Sigmoid colon (tissue), 7 donors: ENCODE measurements at places on chromosomes 1 and 21. TPM values are rescaled to one million over a fixed set of nuclear protein-coding genes. Genes with fewer than 3 reads are reported as not detected.

- no peaks in the 10 kb centered on the region for H3K27me3 ChIP-seq
- H3K27ac ChIP-seq = no peak overlapping the region
- no peak for DNase-seq
- H3K4me3 ChIP-seq = no peak overlapping the region
- H3K36me3 ChIP-seq = no peaks in the 10 kb centered on the region
These were observed 659.3 kb downstream of the USP25 start for GRCh38 chr21:16388911-16389560.

- H3K27me3 ChIP-seq = no peaks in the 10 kb centered on the region
- peaks cover 61% of the 10 kb centered on the region for H3K4me1 ChIP-seq
- H3K27ac ChIP-seq = peak overlapping the region; percentile 67
- peak; percentile 90 for DNase-seq
- H3K36me3 ChIP-seq = no peaks in the 10 kb centered on the region
- no peak overlapping the region for H3K4me3 ChIP-seq
These were observed 20.9 kb downstream of the SLC1A7 start for GRCh38 chr1:53121319-53122172.

The FAM163A gene
- 1.1 TPM for polyA plus RNA-seq

The RNF223 gene
- 0.60 TPM for polyA plus RNA-seq

DNA sequence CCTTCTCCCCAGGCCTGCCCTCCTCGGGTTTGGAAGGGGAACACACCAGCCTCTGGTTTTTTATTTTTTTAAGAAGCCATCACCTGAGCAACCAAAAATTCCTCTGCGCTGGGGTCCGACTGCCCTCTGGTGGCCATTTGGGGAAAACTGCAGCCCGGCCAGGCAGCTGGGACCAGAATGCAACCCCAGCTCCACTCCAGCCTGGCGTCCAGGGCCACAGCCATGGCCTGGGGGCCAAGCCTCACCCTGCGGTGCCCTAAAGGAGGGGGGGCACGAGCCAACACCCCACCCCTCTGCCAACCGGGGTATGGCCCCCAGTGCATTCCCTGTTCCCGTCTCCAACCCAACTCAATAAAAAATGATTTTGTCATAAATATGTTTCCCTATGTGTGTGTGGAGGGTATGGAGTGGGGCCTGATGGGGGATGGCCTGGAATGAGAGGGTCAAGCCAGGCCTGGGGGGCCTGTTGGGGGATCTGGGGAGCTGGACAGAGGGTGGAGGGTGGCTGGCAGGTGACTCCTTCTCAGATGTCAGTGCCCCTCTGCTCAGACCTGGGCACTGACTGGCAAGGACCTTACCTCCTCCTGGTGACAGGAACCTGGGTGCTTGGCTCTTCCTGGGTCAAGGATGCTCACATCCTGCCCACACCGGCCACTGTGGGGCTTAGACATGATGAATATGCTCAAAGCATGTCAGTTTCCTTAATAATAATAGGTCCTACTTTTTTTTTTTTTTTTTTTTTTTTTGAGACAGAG lies 3.2 kb downstream of the GPR3 start:
- no peak overlapping the region for H3K4me3 ChIP-seq
- no peaks in the 10 kb centered on the region for H3K36me3 ChIP-seq
- no peaks in the 10 kb centered on the region for H3K27me3 ChIP-seq
- H3K4me1 ChIP-seq = peaks cover 27% of the 10 kb centered on the region
- peak; percentile 87 for DNase-seq

DNA sequence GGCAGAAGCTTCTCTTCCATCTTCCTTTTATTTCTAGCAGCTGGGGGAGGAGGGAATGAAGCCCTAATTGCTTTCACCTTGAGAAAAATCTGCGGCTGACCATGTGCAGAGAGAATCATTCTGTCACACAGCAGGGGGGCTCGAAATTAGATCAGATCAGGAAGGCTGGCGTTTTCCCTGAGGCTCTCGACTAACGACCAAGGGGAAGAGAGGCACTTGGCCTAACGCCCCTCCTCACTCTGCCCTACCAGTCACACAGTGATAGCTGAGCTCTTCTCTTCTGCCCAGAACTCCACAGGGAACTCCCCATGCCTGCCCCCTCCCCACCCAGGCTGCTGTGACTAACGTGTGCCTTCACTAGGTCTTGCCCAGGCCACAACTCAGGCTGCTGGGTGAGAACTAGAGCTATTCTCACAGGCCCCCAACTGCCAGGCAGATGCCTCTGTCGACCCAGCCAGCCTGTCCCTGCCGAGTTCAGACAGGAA lies 26.5 kb upstream of the KHDRBS1 start:
- no peaks in the 10 kb centered on the region for H3K27me3 ChIP-seq
- H3K36me3 ChIP-seq = no peaks in the 10 kb centered on the region
- no peak overlapping the region for H3K27ac ChIP-seq
- DNase-seq = no peak
- no peak overlapping the region for H3K4me3 ChIP-seq
- H3K4me1 ChIP-seq = peaks cover 10% of the 10 kb centered on the region

DNA sequence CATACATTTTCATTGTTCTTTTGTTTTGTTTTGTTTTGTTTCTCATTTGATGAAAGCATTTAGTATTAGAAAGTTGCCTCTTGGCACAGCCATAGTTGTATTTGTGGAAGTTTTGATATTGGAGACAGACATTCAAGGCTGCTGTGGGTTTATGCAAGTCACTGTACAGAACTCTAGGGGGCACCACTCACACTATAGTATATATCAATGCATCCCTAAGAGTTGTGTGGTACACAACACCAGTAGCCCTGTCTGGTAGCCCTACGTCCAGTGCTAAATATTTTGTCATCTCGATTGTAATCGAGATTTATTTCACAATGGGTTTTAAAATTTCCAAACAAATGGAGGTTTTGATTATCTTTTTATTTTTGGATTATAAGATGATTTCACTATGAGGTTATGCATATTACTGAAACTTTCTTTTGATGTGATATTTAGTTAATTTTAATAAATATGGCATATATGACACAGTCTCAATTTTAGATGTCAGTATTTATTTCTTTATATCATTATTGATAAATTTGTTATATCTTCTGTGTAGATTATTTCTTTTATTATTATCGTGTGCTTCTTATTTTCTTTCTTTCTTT lies 112.2 kb downstream of the NR5A2 start:
- H3K36me3 ChIP-seq = no peaks in the 10 kb centered on the region
- DNase-seq = no peak
- H3K27ac ChIP-seq = no peak overlapping the region
- no peak overlapping the region for H3K4me3 ChIP-seq
- H3K27me3 ChIP-seq = no peaks in the 10 kb centered on the region

The NUF2 gene
- polyA plus RNA-seq = 4.6 TPM

DNA sequence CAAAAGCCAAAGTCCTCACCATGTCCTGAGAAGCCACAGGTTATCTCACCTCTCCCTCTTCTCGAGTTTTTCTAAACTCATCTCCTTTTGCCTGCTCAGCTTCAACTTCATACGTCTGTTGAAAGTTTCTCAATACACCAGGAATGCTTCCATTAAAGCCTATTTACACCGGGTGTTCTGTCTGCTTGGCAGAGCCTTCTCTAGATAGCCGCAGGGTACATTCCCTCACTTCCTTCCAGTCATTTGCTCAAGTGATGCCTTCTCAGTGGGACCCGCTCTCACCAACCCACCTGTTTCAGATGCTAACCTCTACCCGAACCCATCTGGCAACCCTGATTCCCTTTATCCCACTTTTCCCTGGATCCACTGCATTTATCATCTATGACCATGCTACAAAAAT lies 257.0 kb upstream of the ADGRL2 start:
- no peaks in the 10 kb centered on the region for H3K36me3 ChIP-seq
- no peak for DNase-seq
- no peaks in the 10 kb centered on the region for H3K27me3 ChIP-seq
- H3K27ac ChIP-seq = no peak overlapping the region

The CHD1L gene
- polyA plus RNA-seq = 18.3 TPM

The CASQ1 gene
- polyA plus RNA-seq = 0.60 TPM

The CDK11A gene
- polyA plus RNA-seq = 19.8 TPM

GRCh38 chr1:192592981-192593708 lies 17.6 kb downstream of the RGS1 start:
- peak overlapping the region; percentile 80 for H3K27ac ChIP-seq
- H3K27me3 ChIP-seq = no peaks in the 10 kb centered on the region
- H3K36me3 ChIP-seq = no peaks in the 10 kb centered on the region
- no peak overlapping the region for H3K4me3 ChIP-seq
- DNase-seq = no peak

DNA sequence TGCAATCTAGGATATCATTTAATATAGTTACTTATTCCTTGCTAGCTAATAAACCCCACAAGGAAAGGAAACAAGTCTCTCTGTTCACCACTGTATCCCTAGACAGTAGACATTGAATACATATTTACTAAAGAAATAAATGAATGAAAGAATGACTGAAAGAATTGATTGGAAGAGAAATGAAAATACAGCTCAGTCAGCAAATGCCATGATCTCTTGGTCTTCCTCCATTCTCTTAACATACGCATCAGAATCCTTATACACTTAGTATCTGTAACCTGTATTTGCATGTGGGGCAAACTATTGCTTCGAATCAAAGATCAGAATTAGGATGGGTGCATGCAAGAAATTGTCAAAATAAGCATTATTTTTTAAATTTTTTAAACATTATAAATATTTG lies 500.8 kb upstream of the ADGRL2 start:
- no peak overlapping the region for H3K4me3 ChIP-seq
- no peak for DNase-seq

DNA sequence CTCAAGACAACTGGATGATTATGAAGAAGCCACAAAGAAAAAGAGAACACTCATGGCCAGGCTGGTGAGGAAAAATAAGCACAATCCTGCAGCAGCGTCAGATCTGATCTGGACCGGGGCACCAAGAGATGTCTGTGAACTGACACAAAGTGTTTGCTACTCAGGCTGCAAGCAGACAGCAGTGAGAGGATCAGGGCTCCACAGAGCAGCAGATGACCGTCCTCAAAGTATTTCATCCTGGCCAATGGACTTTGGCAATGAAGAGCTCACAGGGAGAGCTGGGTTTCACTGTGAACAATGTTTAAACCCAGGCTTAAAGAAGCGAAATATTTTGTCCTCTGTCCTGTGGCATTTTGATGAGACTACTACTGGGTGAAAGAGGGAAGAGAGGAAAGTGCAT lies 299.2 kb downstream of the GPATCH2 start:
- H3K4me3 ChIP-seq = no peak overlapping the region
- DNase-seq = no peak
- no peaks in the 10 kb centered on the region for H3K36me3 ChIP-seq
- H3K27me3 ChIP-seq = no peaks in the 10 kb centered on the region
- H3K4me1 ChIP-seq = peaks cover 16% of the 10 kb centered on the region

GRCh38 chr1:85124091-85124490 lies 75.8 kb upstream of the MCOLN3 start:
- H3K4me3 ChIP-seq = no peak overlapping the region
- no peak for DNase-seq
- H3K27ac ChIP-seq = no peak overlapping the region

DNA sequence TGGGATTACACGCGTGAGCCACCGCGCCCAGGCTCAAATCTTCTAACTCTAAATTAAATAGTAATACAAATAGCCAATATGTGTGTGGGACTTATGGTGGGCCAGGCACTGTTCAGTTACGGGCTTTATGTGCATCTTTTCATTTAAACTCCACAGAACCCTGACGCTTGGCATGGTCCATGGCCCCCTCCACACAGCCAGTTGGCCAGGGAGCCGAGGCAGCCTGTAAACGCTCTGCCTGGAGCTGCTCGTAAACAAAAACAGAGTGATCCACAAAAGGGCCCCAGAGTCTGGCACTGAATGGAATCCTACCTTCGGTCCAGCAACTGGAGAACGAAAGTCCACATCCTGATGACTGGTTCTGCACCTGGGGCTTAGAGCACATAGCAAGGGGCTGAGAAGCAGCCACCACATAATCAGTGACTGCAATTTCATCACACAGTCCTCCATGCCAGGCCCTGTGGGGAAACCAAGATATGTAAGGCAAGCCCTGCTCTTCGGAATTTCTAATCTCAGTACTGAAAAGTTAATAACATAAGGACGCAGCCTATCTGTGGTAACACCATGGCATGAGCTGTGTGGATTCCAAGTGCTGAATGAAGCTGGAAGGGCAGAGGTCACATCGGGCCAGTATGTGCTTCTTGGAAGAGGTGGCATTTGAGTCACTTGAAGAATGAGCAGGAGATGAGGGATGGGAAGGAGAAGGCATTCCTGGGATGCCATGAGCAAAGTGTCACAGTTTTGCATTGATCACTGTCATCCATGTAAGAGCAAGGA lies 13.5 kb upstream of the ADAMTSL4 start:
- H3K27me3 ChIP-seq = no peaks in the 10 kb centered on the region
- H3K36me3 ChIP-seq = no peaks in the 10 kb centered on the region
- no peak overlapping the region for H3K4me3 ChIP-seq

DNA sequence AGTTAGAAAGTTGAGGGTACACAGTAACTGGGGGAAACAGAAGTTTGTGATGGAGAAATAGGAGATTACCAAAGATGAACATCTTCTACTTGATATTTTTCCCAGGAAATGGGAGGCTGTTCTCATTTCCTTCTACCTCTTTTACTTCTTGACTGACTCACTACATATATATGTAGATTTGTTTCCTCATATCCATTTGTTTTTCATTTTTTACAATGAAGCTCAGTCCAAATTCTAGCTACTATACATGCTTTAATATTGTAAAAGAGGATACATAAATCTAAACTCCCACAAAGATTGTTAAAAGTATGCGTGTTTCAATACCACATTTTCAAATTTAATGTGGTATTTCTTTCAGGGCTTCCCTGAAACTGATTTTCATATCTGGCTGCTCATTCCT lies 366.6 kb upstream of the NCAM2 start:
- no peaks in the 10 kb centered on the region for H3K27me3 ChIP-seq
- no peak for DNase-seq
- H3K27ac ChIP-seq = no peak overlapping the region
- H3K4me3 ChIP-seq = no peak overlapping the region
- H3K36me3 ChIP-seq = no peaks in the 10 kb centered on the region
